ENCODE measurements at places on chromosomes 11 and 22.
A peak's percentile ranks its signal among the peaks of the same experiment; 100 is the strongest.

DNA sequence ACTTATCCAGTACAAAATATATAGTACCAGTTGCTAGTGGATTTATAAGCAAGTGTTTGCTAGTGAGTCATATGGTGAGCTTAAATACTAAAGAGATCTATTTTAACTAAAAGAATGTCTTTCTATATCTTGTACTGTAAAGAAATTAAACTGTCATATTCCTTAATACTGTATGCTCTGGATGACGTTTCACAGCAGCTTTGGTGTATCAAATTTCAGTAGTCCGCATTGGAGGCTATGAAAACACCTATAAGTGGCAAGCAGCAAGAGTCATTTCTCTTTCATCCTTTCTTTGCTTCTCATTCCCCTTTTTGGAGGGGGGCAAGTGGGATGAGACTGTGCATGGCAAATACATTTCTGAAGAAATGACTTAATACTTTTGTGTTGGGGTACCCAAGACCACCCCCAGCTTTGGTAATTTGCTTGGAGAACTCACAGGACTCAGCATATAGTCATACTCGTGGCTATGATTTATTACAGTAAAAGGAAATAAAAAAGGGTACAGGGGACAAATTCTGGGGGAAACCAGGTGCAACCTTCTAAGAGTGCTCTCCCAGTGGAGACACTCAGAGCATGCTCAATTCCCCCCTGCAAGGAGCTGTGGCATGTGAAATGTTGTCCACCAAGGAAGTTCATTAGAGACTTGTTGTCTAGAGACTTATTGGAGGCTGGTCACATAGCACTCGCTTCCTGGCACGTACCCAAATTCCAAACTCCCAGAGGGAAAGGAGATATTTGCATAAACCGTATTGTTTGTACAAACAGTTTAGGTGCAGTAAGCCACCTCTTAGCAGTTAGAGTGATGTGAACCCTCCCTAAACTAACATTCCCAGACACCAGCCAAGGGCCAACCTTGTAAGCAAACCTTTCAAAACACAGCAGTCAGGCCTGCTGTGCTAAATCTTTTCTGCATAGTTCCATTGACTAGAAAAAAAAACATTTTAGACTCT is 210.8 kb downstream of the PGR start:
- DNase-seq = no peak

DNA sequence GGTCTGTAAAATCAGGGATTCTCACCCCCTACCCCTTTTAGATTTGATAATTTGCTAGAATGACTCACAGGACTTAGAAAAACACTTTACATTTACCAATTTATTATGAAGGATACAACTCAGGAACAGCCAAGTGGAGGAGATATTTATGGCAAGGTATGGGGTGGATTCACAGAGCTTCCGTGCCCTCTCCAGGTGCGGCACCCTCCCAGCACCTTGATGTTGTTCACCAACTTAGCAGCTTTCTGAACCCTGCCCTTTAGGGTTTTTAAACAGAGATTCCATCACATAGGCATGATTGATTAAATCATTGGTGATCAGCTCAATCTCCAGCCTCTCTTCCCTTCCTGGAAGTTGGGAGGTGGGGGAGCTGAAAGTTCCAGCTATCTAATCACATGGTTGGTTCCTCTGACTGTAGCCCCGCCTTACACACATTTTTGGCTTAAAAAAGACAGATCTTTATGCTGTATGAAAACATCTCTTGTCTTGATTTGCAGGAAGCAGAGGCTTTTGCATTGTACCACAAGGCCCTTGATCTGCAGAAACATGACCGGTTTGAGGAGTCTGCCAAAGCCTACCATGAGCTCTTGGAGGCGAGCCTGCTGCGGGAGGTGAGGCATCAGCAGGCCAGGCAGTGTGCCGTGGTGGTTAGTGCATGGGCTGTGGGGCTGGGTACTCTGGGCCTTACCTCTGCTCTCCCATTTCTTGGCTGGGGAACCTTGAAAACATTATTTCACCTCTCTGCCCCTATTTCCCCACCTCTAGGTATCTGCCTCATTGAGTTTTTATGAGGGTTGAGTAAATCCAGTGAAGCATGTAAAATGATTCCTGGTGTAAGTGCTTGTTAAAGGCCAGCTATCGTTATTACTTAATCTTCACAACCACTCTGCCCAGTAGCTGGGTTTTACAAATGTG is 27.0 kb downstream of the CABIN1 start:
- no peak for DNase-seq

DNA sequence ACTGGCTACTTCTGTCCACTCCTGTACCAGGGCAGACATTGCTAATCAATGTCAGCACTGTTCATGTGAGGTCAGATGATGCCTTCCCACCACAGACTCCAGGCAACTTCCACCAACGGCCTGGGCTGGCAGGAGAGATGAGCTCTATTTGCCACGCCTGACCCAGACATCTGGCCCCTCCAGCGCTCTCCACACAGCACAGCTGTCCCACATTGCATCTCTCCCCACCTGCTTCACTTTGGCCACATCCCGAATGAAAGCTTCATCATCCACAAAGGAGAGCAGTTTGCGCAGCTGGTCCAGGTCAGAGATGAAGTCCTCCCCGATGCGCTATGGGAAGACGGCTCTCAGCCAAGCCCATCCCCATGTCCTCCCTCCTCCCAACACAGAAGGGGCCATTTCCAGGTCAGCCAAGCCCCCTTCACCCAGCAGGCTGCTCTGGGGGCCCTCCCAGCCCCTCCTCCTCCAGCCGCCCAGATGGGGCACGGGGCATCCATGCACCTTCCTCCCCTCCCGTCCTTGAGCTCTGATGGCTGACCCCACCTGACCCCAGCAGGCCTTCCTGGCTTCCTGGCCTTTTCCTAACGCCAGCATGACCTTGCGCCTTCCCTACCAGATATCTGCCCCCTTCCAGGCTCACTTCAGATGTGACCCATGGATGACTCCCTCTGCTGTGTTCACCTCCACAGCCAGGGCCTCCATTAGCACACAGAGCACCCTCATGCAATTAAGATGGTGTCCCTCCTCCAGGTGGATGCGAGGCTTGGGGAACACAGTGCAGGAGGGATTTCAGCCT is 7.4 kb downstream of the PYGM start:
- DNase-seq = no peak

DNA sequence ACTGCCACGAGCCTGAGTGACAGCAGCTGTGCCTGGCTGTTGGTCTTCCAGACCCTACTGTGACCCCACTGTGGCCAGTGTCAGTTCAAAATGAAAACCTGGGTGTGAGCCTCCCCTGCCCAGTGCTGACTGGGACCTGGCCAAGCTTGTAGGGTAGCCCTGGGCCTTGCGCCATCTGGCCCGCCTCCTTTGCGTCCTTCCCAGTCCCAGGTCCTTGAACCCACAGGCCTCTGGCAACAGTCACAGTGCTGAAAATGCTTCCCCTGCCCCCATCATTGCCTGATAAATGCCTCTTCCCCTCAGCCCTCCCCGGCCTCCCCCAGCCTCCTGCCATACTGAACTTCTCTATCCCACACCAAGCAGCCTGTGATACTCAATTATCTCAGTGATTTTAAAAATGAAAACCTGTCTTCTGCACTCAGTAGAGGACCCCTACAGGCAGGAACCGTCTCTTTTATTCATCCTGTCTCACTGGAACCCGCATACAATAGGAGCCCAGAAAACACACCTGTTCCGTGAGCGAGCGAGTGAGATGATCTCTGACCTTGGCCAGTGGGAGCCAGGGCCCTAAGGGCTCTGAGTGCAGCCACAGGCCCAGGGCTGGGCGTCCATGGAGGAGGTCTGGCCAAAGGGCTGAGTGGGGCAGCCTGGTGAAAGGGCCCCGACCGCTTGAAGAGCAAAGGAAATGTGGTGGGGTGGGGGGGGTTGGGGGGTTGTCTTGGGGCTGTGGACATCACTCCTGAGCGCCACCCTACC is 49.7 kb upstream of the TTLL12 start:
- no peak for DNase-seq

- DNase-seq = no peak
These were observed 62.7 kb downstream of the STK33 start for GRCh38 chr11:8531312-8531711.

DNA sequence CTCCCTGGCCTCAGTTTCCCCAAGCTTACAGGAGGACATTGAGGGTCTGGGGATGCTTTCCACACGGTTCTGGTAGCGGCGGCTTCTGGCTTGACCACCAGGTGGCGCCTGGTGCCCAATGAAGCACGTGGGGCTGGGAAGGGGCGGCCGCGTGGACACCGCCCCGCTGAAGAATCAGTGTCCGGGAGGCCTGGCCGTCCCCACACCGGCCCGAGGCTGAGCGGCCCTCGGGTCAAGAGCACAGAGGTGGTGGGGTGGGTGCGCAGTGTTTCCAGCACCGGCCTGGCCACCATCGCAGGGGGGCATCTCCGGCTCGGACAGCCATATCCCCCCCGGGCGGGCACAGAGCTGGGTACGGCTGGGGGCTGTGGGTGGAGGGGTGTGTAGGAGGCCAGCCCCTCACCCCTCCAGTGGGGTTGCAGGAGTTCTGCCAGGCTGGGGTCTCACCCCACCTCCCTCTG is 27.8 kb upstream of the PPARA start:
- peak; percentile 40 for DNase-seq

Data from activated naive CD8-positive, alpha-beta T cell treated with anti-CD3 and anti-CD28 coated beads, Interleukin-2, amount 50 U/mL, for 16 hours (primary cell).